ENCODE measurements at places on chromosomes 6 and 20.
A peak's percentile ranks its signal among the peaks of the same experiment; 100 is the strongest.

- DNase-seq: no peak
These were observed 233.7 kb downstream of the DLL1 start for GRCh38 chr6:170057034-170057734.

DNA sequence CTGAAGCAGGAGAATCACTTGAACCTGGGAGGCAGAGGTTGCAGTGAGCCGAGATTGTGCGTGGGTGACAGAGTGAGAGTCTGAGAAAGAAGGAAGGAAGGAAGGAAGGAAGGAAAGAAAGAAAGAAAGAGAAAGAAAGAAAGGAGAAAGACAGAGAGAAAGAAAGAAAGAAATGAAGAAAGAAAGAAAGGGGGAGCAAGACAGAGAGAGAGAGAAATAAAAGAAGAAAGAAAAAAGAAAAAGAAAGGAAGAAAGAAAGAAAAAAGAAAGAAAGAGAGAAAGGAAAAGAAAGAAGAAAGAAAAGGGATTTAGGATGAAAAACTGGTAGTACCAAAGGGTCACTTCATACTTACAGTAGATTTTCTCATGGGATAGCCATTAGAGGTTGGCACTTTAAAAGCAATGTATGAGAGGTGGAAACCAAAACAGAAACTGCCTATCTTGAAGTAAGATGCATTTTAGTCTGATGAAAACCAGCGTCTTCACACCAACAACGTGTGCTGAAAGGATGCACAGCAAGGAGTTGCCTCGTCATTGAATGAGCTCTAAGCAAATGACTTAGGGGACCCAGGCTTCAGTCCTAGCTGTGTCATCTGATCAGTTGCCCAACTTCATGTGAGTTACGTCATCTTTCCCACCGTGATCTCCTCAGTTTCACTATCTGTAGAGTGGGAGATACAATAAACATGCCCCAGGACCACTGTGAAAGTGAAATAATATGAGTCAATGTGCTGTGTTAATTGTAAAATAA is 133.9 kb upstream of the NEDD9 start:
- no peak for DNase-seq

GRCh38 chr20:62823688-62824475 is 7.0 kb downstream of the COL9A3 start:
- peak; percentile 66 for DNase-seq

GRCh38 chr6:14871221-14871620 is 374.6 kb upstream of the JARID2 start:
- DNase-seq: no peak

GRCh38 chr6:158388727-158389126 is 76.5 kb downstream of the TULP4 start:
- no peak for DNase-seq

GRCh38 chr6:106163446-106163965 is 77.4 kb downstream of the PRDM1 start:
- DNase-seq: no peak

DNA sequence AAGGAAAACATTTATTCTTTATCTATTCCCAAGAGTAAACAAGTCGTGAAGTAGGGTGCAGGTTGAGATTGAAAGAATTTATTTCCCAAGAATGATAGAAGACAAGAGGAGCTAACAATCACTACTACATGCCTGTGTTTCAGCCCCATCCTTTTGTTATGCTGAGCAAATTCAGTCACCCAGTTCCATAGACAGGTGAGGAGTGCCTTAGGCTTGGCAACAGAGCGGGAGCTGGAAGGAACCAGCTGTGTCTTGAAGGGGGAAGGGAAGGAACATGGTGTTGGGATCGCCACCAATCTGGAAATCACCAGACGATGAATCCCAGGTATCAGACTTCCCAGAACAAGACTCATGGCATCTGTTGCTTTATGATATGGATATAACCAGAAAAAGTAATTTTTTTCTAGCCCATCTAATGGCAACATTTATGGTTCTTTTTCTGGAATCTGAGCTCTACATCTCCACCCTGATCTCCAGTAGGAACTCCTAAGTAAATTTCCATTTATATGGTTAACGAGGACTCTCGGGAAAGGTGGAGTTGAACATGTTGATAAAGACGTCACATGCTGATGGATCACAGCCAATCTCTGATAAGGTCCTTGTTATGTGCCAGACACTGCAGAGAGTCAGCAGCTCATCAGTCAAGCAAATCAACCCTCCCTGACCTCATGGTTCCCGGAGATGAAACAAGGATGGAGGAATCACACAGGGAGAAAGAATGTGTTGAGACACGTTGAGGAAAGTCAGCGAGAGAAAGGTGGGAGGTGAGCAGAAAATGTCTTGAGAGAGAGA is 344.9 kb downstream of the SMOC2 start:
- DNase-seq: no peak

- DNase-seq: no peak
These were observed 1207.2 kb upstream of the CITED2 start for GRCh38 chr6:140581601-140582000.

DNA sequence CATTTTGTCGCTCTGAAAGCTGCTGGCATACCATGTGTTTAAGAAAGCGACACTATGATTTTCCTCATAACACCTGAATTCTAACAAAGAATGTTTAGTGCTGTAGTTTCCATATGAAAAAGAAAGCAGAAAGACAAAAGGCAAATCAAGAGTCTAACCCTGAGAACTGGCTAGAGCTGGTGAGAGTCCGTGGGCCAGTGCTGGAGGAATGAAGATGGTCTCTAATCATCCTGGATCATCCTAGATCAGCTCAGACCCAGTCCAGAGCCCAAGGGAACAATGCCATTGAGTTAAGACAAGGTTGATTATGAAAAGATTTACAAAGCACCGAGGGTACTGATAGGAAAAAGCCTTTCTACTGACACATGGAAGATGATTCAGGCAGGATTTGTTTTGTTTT is 73.0 kb upstream of the MYLIP start:
- no peak for DNase-seq

DNA sequence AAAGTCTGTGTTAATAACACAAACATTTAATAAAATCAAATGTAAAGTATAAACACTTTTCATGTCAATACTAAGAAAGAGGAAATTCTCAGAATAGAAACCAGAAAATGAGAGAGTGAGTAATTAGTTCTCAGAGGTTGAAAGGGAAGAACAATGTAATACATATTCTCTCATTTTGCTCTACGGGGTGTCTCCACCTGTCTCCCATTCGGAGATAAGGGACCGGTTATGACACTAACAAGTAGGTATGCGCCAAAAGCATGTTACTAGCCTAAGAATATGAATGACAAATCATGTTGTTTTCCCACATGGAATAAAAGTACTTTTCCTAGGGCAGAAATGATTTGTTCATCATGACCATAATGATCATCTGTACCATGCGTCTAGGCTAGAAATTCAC is 35.6 kb upstream of the PRELID3B start:
- no peak for DNase-seq

GRCh38 chr20:17343091-17343490 is 116.3 kb downstream of the PCSK2 start:
- DNase-seq: no peak

DNA sequence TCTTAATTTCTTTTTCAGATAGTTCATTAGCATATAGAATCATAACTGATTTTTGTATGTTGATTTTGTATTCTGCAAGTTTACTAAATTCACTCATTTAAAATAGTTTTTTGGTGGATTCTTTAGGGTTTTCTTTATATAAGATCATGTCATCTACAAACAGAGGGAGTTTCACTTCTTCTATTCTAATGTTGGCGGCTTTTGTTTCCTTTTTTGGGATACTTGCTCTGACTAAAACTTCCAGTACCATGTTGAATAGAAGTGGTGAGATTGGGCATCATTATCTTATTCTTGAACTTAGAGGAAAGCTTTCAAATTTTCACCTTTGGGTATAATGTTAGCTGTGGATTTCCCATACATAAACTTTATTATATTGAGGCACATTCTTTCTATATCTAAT is 296.9 kb downstream of the BCKDHB start:
- DNase-seq: no peak

DNA sequence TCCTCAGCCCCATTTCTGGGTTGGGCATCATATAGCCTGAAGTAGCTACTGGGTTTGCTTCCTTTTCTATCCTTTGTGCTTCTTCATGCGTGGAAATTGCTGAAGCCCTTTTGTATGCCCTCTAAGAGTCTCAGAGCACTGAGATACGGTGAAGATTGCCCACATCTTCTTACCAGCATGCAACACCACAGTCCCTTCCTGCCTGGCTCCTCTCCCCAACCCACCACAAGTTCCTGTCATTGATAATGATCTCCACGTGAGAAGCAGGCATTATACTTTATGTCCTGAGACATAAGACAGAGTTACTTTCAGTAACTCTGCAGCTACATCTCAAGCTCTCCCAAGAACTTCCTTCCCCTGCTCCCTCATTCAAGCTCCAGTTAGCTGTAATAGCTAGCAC is 15.8 kb upstream of the PLCB4 start:
- DNase-seq: no peak

GRCh38 chr6:144140867-144141266 is 9.4 kb upstream of the STX11 start:
- DNase-seq: no peak

DNA sequence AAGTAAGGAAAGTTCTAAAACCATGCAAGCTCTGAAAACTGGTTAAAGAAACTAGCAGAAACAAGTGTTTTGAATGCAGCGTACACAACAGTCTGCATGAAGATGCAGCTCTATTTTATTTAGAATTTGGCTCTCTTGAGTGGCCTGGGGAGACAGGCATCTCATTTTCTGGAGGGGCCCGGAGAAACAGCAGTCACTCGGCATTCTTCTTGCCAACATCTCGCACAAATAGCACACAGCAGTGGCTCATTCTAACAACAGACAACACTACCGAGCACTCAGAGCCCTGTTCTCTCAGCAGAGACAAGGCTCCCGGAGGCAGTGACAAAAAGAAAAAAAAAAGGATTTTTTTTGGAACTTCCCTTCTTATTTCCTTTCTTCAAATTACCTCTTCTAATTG is 108.5 kb upstream of the STMND1 start:
- DNase-seq: no peak

- DNase-seq: no peak
These were observed 222.0 kb downstream of the MAFB start for GRCh38 chr20:40467067-40467466.

- peak; percentile 52 for DNase-seq
These were observed 52.4 kb upstream of the LYRM2 start for GRCh38 chr6:89690944-89691324.

- DNase-seq: no peak
These were observed 162.9 kb downstream of the QKI start for GRCh38 chr6:163577404-163577803.

DNA sequence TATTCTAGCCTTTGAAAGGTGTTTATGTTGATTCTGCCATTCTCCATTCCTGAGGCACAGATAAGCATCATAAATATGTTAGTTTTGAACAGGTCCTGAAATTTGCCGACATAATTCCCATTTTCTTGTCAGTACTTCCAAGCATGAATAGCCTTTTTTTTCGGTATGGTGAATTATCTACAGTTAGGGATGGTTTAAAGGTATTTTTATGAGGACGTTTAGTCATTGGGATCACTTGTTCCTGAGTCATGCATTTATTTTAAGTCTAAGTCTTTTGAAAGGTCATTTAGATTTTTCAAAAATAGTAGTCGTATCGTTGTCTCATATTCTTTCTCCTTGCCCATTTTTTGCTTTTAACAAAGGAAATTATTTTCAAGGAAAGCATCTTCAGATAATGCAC is 98.7 kb downstream of the PHACTR3 start:
- DNase-seq: no peak

DNA sequence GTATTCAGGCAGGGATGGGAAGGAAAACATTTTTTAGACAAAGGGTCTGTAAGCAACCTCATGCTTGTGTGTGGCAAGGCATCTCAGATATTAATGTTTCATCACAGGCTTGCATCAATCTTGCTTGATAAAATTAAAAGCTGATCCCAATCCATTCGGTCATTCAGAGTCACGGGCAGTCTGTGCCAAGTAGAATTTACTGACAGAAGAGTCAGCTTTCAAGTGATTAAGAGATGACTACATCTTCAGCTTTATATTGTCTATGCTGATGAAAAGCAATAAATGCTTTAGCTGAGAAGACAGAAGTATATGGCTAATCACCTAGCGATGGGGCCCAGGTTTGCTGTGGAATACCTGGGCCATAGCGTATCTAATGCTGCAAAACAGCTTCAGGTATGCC is 3.5 kb downstream of the PLEKHG1 start:
- DNase-seq: no peak

DNA sequence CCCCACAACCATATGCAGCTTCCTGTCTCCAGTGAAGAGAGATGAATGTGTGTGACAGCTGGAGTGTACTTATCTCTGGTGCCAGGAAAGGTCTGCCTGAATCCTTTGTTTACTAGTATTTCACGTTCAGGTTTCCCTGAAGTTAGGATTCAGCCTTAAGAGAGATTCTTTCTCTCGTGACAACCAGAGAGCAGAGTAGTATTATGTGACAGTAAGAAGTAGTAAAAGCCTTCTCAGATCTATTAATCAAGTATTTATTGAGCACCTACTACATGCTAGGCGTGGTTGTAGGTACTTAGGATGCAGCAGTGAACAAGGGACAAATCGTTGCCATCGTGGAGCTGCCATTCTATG is 949 bp downstream of the KIFC1 start:
- DNase-seq: no peak

- no peak for DNase-seq
These were observed 52.5 kb downstream of the CRYBG1 start for GRCh38 chr6:106413016-106413415.

- no peak for DNase-seq
These were observed 70.0 kb upstream of the AHI1 start for GRCh38 chr6:135567375-135568083.

GRCh38 chr6:26105842-26106241 is 18.6 kb downstream of the HFE start:
- no peak for DNase-seq

- DNase-seq: no peak
These were observed 278.3 kb downstream of the TSHZ2 start for GRCh38 chr20:53250456-53250855.

GRCh38 chr6:52333840-52334200 is 28.1 kb upstream of the PAQR8 start:
- DNase-seq: no peak

- DNase-seq: no peak
These were observed 434.1 kb downstream of the RFPL4B start for GRCh38 chr6:112781241-112781640.

GRCh38 chr20:34824026-34824425 is 1.4 kb downstream of the NCOA6 start:
- no peak for DNase-seq

- no peak for DNase-seq
These were observed 40.6 kb downstream of the HLA-DPB1 start for GRCh38 chr6:33116417-33116816.

GRCh38 chr6:105494688-105495087 is 91.8 kb upstream of the PREP start:
- DNase-seq: peak; percentile 33

All from NT2/D1 (cell line).